ENCODE measurements at places on chromosomes 4 and X.

DNA sequence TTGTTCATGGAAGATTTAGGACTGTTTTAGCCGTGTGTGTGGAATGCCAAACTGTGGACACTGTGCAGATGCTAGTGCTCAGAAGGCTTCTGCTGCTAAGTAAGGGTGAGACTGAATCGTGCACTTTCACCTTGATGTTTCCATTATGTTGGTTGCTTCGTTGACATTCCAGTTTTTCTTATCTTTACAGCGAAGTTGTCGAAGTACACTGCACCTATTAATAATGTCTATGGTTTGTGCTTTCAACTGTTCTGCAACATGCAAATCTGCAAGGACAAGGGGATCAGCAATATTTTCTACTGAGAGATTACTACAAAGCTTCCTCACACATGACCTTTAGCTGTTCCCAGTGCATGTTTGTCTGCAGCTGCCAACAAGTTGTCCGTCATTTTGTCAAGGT, 67.7 kb downstream of the UGT2A3 start:
- DNase-seq = no peak

GRCh38 chr4:165610679-165611437, 232.1 kb downstream of the CPE start:
- DNase-seq = no peak

DNA sequence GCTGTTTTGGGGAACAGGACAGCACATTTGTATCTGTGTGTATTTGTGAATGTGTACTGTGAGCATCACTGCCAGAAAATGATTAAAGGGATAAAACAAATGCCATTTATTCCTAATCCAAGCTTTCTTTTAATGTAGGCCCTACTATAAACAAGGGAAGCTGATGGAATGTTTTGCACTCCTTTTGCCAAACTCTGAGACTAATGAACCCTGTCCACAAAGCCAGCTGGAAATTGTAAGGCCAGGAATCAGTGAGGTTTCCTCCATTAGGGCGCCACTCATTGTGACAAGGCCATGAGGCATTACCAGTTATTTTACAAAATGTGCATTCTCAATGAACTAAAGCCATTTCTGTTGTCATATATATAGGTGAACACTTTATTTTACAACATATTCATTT, 163.0 kb upstream of the NAP1L5 start:
- no peak for DNase-seq

- no peak for DNase-seq
Observed at GRCh38 chrX:135531813-135532212, 11.4 kb downstream of the INTS6L start.

GRCh38 chr4:124936427-124936826, 223.9 kb upstream of the ANKRD50 start:
- no peak for DNase-seq

- DNase-seq = no peak
Observed at GRCh38 chr4:94390804-94391410, 48.3 kb upstream of the HPGDS start.

DNA sequence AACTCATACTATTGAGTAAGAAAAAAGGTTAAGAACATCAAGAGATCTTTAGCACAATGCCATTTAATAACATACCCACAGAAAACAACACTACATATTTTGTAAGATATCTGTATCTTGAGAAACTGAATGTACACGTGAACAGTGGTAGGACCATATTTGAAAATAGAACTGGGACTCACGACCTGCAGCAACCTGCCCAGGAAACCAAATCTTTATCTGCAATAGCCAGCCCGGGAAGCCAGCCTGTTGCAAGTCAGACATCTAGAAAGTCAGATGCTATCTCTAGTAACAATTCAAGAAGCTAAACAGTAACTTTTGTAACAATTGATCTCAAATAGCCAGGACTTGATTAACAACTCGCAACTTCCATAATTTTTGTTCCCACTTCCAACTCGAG, 52.6 kb upstream of the SOD3 start:
- no peak for DNase-seq

GRCh38 chr4:105541420-105541819, 11.0 kb upstream of the ARHGEF38 start:
- no peak for DNase-seq

DNA sequence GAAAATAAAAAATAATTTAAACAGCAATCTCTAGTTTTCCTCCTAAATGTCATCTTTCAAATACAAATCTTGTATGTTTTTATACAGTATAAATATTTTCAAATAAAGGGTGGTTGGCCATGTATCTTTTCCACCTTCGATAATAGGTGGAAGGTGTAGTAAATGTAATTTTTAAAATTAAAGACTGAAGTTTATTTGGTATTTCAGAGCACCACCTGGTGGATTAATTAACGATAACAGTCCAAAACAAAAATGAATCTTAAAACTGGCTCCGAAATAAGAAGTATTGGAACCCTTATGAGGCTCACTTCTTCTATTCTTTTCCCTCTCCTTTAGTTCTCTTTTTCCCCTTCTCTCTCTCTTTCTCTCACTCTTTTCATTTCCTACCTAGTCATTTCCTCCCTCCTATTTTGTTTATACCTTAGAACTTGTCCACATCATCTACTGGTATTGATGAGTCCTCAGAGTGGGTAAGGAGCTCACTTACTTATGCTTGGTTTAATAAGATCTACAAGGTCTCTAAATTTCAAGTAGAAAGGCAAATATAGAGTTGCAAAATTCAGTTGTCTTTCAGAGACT, 82.9 kb upstream of the EXOC1L start:
- no peak for DNase-seq

DNA sequence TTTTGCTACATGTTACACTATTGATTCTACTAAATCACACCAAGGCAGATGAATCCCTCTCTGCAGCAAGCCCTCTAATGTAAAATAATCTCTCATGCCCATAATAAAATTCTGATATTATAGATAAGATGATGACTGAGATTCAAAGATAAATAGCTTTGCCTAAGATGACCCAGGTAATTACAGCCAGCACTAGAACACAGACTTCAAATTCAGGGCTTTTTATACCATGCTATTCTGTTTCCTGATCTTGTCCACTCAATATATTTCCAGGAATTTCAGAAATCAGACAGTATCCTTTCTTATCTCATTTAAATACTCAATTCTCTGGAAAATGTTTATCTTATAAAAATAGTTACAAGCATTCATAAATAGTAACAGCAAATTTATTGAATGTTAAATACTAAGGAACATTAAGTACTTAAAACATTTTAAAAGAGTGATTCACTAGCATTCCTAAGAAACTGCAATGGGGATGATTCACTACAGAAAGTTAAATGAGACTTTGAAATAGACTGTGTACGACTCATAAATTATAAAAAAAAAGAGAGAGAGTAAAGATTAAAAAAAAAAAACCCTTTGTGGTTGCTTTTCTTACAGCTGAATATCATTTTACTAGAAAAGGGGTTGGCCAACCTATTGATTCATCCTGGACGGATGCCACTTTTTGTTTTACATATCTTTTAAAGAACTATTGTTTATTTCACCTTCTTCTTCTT, 45.8 kb upstream of the IL21 start:
- DNase-seq = no peak

DNA sequence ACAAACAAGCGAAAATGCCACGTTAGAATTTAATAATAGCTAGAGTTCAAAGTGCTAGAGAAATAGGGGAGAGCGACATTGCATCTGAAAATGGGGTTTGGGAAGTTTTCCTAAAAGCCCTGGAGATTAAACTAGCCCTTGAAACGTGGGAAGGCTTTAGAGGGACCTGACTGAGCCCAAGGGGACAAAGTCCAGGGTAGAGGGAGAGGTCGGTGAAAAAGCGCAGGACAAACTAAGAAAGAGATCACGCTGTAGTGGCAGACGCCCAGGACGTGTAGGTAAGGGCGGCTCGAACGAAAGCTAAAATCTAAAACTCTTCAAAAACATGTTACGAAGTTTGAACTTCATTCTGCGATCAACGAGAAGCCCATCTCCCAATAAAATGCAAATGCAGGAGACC, 1.1 kb upstream of the ATP11C start:
- no peak for DNase-seq

- no peak for DNase-seq
Observed at GRCh38 chrX:16638533-16638932, 11.4 kb upstream of the S100G start.

DNA sequence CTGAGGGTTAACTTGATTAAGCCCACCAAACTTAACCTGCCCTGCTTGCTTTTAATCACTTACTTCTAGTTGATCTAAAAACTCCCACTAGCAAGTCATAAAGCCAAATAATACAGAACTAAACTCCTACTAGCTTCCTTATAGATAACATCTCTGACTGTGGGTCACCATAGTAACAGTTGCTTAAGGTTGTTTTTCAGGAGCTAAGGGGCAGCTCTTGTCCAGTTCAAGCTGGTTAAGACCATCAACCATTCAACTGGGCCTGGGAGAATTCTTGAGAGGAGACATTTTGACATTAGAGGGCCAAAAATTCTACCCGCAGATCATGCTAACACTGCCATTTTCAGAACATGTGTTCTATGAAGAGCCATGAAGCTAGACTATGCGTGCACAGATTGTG, 67.0 kb downstream of the UCHL1 start:
- no peak for DNase-seq

GRCh38 chrX:70196961-70197720, 19.9 kb downstream of the DGAT2L6 start:
- DNase-seq = peak; percentile 72

- DNase-seq = no peak
Observed at GRCh38 chr4:83616252-83616651, 80.3 kb downstream of the GPAT3 start.

DNA sequence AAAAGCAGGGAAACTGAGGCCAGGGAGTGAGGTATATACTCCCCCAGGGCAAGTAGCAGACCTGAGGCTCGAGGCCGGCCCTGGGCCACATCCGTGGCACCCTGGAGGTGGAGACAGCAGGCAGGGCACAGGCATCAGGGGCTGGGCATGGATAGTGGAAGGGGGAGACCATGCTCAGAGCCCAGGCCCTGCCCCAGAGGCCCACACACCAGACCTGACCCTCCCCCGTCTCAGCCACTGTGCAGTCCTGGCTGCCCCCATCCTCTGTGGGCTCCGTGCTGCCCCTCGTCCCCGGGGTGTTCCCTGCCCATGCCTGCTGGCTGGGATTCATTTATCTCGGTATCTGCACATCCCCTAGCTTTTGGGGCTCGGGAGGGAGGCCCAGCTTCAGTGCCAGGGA, 103.1 kb upstream of the NKX1-1 start:
- no peak for DNase-seq

- no peak for DNase-seq
Observed at GRCh38 chr4:13378973-13379759, 105.0 kb downstream of the RAB28 start.
